ENCODE measurements at places on chromosomes 16 and 17.
A peak's percentile ranks its signal among the peaks of the same experiment; 100 is the strongest.

DNA sequence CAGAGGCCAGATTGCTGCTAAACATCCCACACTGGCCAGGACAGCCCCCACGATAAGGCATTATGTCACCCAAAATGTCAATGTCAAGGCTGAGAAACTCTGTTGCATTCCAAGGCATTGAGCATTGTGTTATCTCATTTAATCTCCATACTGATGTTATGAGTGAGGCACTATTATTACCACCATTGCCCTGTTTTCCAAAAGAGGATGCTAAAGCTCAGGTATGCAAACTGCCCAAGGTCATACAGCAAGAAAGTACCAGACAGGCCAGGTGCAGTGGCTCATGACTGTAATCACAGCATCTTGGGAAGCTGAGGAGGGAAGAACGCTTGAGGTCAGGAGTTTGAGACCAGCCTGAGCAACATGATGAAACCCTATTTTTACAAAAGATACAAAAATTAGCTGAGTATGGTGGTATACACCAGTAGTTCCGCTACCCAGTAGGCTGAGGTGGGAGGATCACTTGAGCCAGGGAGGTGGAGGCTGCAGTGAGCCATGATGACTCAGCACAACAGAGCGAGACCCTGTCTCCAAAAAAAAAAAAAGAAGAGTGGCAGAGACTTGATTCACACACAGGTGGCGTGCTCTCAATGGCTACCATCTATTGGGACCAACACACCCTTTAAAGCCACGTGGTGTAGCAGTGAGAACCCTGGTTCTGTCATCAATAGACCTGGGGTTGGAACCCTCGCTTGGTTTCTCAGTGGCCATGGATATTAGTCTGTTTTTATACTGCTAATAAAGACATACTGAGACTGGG, 58.8 kb upstream of the GRIN2A start:
- no peak for DNase-seq

DNA sequence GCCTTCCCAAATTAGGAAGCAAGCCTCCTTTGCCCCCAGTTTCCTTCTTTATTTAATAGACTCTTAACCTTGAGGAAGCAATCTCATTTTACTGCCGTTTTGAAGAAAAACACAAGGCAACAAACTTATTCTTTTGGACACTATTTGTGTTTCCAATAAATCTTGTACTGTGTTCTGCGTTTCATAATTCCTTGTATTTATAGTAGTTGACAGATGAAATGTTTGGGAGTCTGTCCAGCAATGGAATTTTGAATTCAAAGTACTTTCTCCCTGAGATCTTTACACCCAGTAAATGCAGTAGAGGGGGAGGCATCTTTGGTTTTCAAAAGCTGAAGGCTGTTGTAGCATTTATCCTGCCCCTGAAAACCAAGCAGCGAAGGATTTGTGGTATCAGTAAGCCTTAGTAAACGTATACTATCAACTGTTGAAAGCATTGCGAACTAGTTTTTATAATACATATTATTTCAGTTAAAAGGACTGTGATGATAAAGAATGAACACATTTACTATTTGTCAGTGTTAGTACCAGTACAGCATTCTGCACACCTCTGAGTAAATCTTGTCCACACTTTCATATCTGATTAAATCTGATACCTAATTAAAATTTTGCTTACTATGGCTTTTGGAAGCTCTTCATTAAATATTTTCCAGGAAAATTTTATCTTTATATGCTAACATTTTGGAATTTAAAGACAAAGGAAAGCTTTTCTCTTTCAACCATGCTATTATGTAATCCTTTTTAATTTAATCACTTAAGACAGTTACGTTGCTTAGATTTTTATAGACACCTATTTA, 83.1 kb downstream of the TNRC6C start:
- no peak for DNase-seq

- DNase-seq: no peak
Measured at GRCh38 chr17:13283606-13284005, 265.8 kb upstream of the ELAC2 start.

GRCh38 chr17:4972752-4973151, 5.1 kb upstream of the SPAG7 start:
- DNase-seq: no peak

GRCh38 chr17:79406316-79406715, 204.5 kb downstream of the RBFOX3 start:
- no peak for DNase-seq

GRCh38 chr16:12436201-12436657, 367.5 kb downstream of the CPPED1 start:
- no peak for DNase-seq

GRCh38 chr17:79943347-79944241, 92.1 kb downstream of the TBC1D16 start:
- DNase-seq: no peak

DNA sequence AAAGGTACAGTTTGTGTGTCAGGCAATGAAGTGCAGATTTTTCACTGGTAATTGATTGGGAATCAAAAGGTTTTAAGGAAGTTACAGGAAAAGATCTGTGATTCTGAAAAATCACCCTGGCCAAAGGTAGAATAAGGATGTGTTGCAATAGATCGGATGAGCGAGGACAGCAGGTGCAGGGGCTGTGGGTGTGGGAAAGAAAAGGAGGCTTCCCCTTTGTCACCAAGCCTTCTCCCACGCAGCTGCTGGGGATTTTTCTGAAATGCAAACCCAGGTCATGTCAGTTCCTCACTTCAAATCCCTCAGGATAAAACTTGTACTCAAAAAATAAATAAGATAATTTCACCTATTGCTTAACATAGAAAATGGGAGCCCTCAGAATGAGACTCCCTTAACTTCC, 47.9 kb upstream of the ARHGAP17 start:
- no peak for DNase-seq

DNA sequence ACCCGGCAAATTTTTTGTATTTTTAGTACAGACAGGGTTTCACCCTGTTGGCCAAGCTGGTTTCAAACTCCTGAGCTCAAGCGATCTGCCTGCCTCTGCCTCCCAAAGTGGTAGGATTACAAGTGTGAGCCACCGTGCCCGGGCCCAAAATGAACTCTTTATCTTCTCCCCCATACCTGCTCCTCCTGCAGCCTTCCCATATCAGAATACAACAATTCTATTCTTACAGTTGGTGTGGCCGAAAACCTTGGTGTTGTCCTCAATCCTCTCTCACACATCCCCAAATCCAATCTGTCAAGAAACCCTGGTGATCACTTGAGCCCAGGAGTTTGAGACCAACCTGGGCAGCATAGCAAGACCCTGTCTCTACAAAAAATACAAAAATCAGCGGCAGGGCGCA, 19.5 kb upstream of the SPN start:
- no peak for DNase-seq

DNA sequence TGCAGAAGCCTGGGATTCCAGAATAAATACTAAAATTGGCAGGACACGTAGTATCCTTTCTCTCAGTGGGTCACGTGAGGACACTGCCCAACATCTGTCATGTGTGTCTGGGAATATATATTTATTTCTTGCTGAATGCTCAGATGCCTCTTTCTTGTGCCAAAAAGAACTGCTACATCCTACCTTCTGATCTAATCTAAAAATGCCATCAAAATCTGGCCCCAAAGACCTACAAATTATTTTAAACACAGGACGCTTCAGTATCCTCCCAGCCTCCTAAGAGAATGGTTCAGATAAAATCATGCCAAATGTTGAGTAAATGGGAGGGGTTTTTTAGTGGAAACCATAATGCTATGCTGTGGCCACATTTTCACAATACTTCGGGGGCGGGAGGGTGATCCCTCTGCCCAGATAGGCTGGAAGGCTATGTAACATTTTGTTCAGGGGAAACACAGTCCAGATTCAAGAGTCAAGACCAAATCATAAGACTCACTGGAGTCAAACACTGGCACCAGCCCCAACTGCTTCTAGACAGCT, 22.9 kb upstream of the CORO6 start:
- no peak for DNase-seq

GRCh38 chr16:67936880-67937605, 393 bp upstream of the PSMB10 start:
- DNase-seq: peak; percentile 63

GRCh38 chr17:50375858-50376538, 3.0 kb downstream of the EME1 start:
- no peak for DNase-seq

Data from stimulated activated CD8-positive, alpha-beta memory T cell treated with anti-CD3 and anti-CD28 coated beads, Interleukin-4, amount 100 ng/mL, for 24 hours (primary cell).